Activated naive CD4-positive, alpha-beta T cell treated with anti-CD3 and anti-CD28 coated beads, Interleukin-2, amount 10 ng/mL, durations not matched to agents 7 days and 5 days (primary cell): ENCODE measurements at places on chromosomes 6 and 20.

DNA sequence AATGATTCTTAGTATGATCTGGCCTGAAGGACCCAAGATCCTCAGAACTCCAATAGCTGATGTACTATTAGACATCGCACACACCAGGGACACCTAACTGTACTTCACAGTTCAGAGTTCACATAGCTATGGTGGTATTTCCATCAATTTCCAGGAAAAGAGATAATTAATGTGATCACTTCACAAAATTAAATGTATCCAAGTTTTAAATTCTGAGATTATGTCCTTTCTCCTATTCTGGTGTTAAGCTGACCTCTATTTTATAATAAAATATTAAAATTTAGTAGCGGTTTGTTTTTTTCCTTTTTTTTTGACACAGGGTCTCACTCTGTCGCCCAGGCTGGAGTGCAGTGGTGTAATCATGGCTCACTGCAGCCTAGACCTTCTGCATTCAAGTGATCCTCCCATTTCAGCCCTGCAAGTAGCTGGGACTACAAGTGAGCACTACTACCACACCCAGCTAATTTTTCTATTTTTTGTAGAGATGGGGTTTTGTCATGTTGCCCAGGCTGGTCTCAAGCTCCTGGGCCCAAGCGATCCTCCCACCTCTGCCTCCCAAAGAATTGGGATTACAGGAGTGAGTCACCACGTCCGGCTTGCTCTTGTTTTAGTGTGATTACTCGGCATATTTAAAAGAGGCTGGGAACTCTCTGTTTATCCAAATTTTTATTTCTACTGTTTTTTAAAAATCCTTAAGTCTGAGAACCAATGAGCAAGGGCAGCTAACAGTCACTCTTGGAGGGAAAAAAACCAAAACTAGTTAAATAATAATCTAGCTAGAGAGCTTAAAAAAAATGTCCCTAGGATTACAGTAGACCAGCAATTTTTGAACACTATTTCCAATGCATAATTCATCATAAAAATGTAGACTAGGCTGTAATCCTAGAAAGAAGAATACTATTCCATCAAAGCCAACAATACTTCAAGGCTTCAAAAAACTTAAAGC is 16.0 kb downstream of the KIF13A start:
- H3K4me1 ChIP-seq: no peaks in the 10 kb centered on the region
- no peaks in the 10 kb centered on the region for H3K36me3 ChIP-seq
- no peak overlapping the region for H3K27ac ChIP-seq
- peaks cover 12% of the 10 kb centered on the region for H3K27me3 ChIP-seq
- DNase-seq: no peak
- no peak overlapping the region for H3K4me3 ChIP-seq

DNA sequence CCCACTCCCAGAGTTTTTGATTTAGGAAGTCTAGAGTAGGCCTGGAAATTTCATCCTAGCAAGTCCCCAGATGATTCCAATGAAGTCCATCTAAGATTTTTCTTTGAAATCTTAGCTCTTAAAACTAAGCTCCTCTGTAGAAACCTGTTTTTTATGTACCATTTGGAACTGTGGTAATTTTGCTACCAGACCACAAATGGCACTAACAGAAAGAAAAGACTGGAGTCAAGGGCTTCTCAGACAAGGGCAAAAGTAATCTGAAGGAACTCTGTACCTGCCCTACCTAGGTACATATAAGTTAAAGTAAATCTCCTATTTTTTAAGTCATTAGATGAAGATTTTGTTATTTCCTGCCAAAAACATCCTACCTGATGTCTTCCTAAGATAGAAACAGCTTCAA is 155.0 kb upstream of the HTR1E start:
- no peak for DNase-seq
- H3K36me3 ChIP-seq: no peaks in the 10 kb centered on the region
- H3K27me3 ChIP-seq: no peaks in the 10 kb centered on the region
- H3K27ac ChIP-seq: no peak overlapping the region
- no peak overlapping the region for H3K4me3 ChIP-seq
- no peaks in the 10 kb centered on the region for H3K4me1 ChIP-seq

GRCh38 chr6:80021131-80021530 is 16.7 kb downstream of the TTK start:
- H3K36me3 ChIP-seq: peaks cover 48% of the 10 kb centered on the region
- no peak for DNase-seq
- H3K27ac ChIP-seq: no peak overlapping the region
- H3K4me1 ChIP-seq: no peaks in the 10 kb centered on the region

DNA sequence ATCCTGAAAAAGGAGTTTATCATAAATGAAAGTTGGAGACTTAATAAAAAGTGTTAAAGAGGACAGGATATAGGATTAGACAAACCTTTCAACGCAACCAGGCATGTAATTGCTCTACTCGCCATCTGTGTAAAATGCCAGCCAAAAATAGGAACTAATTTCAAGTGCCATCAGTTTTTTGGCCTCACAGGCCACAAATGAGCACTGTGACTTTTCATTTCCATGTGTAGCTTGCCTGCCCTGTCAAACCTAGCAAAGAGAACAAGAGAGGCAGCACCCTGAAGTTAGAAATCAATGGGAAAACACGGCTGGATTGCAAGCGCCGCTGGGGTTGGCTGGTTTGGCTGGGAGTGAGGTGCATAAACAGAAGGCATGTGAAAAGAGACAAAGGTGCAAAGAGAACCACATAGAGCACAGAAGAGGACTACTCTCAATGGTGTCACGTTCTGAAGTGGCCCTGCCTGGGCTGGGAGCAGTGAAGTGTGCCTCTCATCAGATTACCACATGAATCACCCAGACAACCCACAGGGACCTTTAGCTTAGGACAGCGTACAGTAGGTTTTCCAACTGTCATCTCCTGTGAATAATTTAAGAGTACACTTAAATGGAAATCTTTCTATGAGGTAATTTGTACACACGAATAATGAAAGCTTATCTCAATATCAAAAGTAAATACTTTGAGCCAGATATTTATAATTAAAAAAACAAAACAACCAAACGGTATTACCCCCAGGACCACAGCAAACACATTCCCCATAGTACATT is 78.0 kb upstream of the NHSL1 start:
- no peaks in the 10 kb centered on the region for H3K36me3 ChIP-seq
- no peak overlapping the region for H3K27ac ChIP-seq
- no peaks in the 10 kb centered on the region for H3K4me1 ChIP-seq

DNA sequence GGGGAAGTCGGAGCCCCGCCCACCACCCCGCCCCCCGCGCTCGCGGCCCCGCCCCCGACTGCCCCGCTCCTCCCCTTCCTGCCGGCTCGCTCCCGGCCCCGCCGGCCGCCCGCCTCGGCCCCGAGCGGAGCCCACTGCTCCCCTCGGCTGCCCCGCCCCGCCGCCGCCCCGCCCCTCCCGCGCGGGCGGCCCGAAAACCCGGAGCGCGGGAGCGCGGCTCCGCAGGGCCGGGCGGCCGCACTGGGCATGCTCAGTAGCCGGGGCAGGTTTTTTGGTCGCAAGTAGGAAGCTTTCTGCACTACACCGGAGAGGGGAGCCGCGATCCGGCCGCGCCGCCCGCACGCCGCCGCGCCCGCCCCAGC is at the start of gene CDYL:
TSS of gene CDYL (plus strand) at position 274 of the 362 bp plus-strand sequence. CDS start 380 bp downstream, outside the sequence.
- H3K36me3 ChIP-seq: peaks cover 14% of the 10 kb centered on the region
- DNase-seq: peak; percentile 86
- peak within 1 kb of the TSS; percentile 78 for H3K4me3 ChIP-seq

- no peak for DNase-seq
- H3K27me3 ChIP-seq: peaks cover 9% of the 10 kb centered on the region
- no peak overlapping the region for H3K27ac ChIP-seq
- no peaks in the 10 kb centered on the region for H3K4me1 ChIP-seq
- no peak overlapping the region for H3K4me3 ChIP-seq
- H3K36me3 ChIP-seq: no peaks in the 10 kb centered on the region
Measured at GRCh38 chr6:148864941-148865340, 118.1 kb downstream of the UST start.

DNA sequence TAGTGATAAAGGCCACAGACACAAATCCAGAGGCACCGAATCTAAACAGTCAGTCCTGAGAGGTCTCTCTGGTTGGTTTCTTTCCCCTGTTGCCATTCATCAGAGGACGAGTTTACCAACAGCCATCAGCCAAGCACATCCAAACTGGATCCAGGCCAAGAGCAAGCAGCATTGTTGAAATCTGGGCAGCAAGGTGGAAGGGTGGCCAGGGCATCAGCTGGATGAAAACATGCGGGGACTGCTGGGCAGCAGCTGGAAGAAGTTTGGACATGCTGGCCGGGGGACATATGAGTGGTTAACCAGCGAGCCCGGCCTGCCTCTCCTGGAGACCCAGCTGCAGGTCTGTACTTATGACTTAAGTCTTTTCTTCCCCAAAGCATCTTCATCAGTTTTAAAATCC is at the start of gene SMIM28:
TSS of gene SMIM28 (plus strand) at position 62 of the 400 bp plus-strand sequence. CDS start at position 230, 168 bp downstream.
- peaks cover 8% of the 10 kb centered on the region for H3K27me3 ChIP-seq
- no peaks in the 10 kb centered on the region for H3K4me1 ChIP-seq
- H3K4me3 ChIP-seq: no peak within 1 kb of the TSS
- no peaks in the 10 kb centered on the region for H3K36me3 ChIP-seq

- peaks cover 27% of the 10 kb centered on the region for H3K4me1 ChIP-seq
- H3K36me3 ChIP-seq: no peaks in the 10 kb centered on the region
- no peak overlapping the region for H3K27ac ChIP-seq
- DNase-seq: no peak
Measured at GRCh38 chr6:143062551-143062950, 1.9 kb downstream of the AIG1 start.

DNA sequence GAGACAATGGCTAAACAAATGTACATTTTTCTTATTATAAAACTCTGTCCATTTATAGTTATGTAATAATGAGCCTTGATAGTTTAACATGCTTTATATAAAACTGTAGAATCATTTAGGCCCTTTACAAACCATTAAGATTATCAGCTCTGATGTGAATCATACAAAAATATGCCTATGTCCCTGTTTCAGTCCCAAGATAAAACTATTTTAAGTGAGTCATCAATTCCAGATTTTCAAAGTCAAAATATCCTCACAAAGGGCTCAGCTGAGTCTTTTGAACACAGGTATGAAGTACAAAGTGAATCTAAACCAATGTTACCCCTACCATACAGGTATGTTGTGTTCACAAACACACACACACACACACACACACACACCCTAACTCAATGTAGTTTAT is 88.0 kb downstream of the PTPRK start:
- no peaks in the 10 kb centered on the region for H3K36me3 ChIP-seq
- no peak for DNase-seq
- no peak overlapping the region for H3K4me3 ChIP-seq
- no peak overlapping the region for H3K27ac ChIP-seq
- no peaks in the 10 kb centered on the region for H3K4me1 ChIP-seq

DNA sequence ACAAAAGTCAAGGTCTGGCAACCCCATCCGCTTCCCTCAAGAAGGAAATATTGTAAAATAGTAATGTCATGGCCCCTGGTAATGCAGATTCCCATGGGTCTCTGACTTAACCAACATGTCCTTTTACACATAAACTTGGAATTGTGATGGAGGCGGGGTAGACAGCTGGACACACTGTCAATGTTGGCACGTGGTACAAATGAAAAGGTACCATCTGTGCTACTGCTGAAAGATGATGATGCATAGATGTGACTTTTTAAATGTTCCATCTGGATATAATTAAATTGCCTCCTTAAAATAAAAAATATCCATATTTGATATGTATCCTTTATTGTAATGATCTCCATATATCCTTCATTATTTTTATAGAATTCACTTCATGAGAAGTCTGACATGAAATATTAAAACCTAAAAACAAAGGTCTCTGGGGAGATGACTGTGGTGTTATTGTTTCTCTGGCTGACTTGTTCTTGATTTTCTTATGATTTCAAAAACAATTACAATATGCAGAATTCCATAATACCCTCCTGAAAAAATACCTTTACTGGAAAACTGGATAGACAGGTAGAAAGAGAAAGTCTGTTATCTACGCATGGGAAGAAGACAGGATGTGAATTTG is 104.5 kb downstream of the MKKS start:
- no peaks in the 10 kb centered on the region for H3K36me3 ChIP-seq
- no peak overlapping the region for H3K27ac ChIP-seq
- H3K4me1 ChIP-seq: no peaks in the 10 kb centered on the region
- DNase-seq: no peak
- H3K4me3 ChIP-seq: no peak overlapping the region

DNA sequence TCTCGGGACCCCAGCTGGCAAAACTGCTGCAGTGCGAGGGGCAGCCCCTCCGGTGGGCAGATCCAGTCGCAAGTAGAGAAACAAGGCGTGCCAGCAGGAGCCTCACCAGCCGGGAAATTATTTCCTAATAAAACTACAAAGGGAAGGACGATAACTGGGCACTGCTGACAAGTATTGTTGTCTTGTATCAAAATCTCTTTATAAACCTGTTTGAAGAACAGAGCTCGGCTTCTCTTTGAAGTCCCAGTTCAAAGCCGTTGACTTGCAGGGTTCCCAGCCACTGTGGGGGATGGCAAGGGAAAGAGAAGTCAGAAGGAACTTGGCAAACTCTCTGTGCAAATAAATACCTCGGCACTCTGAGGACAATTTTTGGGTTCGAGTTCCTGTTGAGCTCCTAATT is 504.5 kb downstream of the CD83 start:
- no peak overlapping the region for H3K27ac ChIP-seq
- H3K4me1 ChIP-seq: peaks cover 10% of the 10 kb centered on the region
- DNase-seq: no peak
- no peaks in the 10 kb centered on the region for H3K36me3 ChIP-seq
- H3K27me3 ChIP-seq: peaks cover 26% of the 10 kb centered on the region

DNA sequence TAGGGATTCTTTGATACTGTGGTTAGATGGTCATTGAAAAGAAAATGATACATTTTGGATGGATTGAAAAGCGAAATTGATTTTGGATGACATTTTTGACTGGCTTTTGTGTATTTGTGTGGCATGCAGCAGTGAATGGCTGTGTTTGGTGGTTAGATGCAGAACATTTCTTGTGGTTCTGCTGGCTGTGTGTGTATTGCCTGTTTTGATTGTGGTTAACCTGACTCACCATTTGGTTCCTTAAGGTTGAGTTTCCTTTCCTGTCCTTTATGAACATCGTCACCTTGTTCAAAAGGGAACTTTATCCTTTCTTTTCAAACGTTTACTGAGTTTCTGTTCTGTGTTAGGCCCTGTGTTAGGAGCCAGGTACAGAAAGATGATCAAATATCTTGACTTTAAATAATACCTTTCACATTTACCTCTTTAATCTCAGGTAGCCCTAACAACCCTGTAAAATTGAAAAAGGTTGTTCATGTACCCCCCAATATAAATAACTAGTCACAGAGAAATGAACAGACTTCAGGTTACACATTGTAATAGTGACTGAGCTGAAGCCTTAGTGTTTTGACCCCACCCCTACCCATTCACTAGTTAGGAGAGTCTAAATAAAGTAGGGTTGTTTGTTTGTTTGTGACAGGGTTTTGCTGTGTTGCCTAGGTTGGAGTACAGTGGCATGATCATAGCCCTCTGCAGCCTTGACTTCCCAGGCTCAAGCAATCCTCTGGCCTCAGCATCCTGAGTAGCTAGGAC is 23.8 kb downstream of the ANKS1A start:
- peaks cover 75% of the 10 kb centered on the region for H3K27me3 ChIP-seq
- H3K4me1 ChIP-seq: peaks cover 32% of the 10 kb centered on the region
- peak overlapping the region; percentile 50 for H3K27ac ChIP-seq
- peak overlapping the region; percentile 8 for H3K4me3 ChIP-seq
- DNase-seq: peak; percentile 62

DNA sequence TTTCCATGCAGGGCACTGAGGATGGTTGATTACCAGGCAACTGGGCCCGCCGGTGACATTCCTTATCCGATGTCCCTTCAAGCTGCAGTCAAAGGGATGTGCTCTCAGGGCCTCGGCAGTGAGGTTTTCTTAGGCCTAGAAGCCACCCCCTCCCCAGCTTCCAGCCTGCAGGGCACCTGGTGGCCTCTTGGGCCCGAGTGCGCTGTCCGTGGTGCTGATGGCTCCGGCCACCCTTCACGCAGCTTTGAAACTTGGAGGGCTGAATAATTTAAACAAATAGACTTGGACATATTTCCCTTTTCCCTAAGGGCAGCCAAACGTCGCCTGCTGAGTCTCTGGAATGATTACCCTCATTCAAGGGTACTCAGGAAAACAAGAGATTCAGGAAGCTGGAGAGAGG is 8.9 kb upstream of the MLN start:
- no peaks in the 10 kb centered on the region for H3K36me3 ChIP-seq
- peaks cover 7% of the 10 kb centered on the region for H3K4me1 ChIP-seq
- peak; percentile 71 for DNase-seq
- H3K27me3 ChIP-seq: peaks cover 91% of the 10 kb centered on the region
